ENCODE measurements at places on chromosomes 4 and X. TPM values are rescaled to one million over a fixed set of nuclear protein-coding genes. Genes with fewer than 3 reads are reported as not detected.

DNA sequence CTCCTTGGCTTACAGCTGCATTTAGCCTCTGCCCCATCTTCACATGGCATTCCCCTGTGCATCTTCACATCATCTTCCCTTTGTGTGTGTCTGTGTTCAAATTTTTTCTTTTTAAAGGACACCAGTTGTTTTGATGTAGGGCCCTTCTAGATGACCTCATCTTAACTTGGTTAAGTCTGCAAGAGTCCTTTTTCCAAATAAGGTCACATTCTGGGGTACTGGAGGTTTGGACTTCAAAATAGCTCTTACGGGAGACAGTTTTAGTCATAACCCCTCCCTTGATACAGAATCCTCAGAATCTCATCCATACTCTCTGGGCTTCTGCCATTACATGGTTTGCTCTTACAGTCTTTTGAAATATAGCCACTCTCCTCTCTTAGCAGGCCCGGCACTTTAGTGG, 231.5 kb upstream of the ATP6AP2 start:
- no peaks in the 10 kb centered on the region for H3K4me1 ChIP-seq
- no peaks in the 10 kb centered on the region for H3K36me3 ChIP-seq
- no peaks in the 10 kb centered on the region for H3K27me3 ChIP-seq
- H3K4me3 ChIP-seq: no peak overlapping the region

Gene CENPU
- polyA plus RNA-seq: 2.5 TPM

DNA sequence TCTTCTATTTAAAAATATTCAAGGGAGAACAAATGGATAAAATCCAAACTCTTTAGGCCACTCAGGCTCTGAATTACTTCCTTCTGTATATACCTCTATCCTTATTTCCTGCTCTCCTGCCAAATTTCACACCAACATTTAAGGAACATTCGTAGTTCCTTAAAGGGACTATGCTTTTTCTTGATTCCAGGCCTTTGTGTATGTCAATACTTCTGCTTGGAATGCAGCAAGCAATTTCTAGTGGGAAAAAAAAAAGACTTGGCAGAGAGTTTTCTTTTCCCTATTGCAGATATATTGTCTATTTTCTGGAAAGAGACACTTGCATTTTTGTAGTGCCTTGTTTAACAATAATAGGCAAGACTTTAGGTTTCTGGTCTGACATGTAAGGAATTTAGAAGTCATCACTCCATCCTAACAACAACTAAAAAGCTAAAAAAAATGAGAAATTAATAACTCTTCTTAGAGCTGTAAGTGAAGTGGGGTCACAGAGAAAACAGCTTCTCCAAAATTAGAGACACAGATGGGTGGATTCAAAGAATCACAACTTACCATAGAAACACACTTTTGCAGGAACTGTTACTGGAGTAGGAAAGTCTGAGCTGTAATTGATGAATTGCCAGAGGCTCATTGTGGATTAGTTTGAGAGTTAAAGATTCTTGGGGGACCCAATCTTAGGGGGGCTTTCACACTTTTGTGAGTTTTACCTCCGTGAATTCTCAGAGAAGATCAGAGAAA, 2.1 kb upstream of the ADH5 start:
- no peak overlapping the region for H3K4me3 ChIP-seq
- no peaks in the 10 kb centered on the region for H3K27me3 ChIP-seq
- H3K36me3 ChIP-seq: no peaks in the 10 kb centered on the region
- H3K27ac ChIP-seq: no peak overlapping the region
- DNase-seq: no peak

- H3K36me3 ChIP-seq: no peaks in the 10 kb centered on the region
- H3K4me3 ChIP-seq: no peak overlapping the region
- no peak overlapping the region for H3K27ac ChIP-seq
- H3K27me3 ChIP-seq: no peaks in the 10 kb centered on the region
- DNase-seq: no peak
Measured at GRCh38 chr4:120291541-120291940, 224.9 kb upstream of the MAD2L1 start.

Gene SH2D1A
- polyA plus RNA-seq: 128 TPM

Gene MAGEC3
- polyA plus RNA-seq: not detected

DNA sequence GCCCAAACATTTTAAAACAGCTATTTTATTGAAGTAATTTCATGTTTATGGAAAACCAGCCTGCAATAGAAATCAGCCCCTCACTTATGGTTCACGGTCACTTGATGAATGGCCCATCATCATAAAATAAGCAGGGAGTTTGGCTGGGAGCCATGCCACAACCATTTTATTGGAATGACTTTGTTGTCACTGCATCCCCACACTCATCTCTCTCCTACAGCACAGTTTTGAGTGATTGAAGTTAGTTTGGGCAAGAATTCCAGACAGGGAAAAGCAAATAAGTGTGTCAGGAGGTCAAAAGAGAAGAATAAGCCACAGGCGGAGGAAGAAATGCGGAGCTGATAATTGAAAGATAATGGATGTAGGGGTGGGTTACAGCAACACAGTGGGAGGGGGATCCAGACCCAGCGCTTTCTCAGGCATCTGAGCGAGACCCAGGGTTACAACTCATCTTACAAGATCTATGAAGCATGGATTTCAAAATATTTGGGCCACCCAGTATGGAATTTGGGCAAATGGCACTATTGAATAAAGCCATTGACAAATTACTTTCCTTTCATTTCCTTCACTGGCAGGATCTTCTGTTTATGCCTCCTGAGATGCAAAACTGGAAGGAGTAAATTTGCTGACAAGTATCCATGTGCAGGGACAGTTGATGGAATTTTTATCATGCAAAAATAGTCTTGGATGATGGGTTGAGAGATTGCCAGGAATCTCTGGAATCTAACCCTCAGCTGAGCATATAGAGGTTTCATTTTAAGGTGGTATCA, 100.8 kb downstream of the SHROOM3 start:
- no peak overlapping the region for H3K27ac ChIP-seq
- H3K36me3 ChIP-seq: no peaks in the 10 kb centered on the region
- H3K27me3 ChIP-seq: peaks cover 1% of the 10 kb centered on the region
- H3K4me1 ChIP-seq: no peaks in the 10 kb centered on the region

DNA sequence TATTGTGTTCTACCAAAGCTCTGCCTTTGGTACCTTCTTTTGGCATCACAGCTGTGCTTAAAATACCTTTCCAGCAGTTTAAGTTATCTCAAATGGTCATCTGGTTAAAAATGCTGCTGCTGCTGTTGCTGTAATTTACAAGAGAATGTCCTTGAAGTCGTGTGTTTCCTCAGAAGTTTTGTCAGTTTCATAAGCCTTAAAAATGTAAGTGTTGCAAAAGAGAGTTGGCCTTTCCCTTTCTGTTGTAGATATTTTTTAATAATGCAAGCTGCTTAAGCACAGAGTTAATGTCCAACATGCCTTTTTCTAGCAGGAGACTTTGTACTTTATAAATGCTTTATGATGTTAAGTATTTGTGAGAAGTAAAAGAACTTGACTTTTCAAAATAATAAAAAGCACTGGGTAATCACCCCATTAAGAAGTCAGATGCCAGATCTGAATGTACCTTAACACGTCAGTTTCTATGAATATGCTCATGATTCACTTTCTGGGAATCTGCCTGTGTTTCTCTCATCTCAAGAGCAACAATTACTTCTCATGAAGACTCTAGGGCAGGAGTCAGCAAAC, 35.3 kb upstream of the TENM3 start:
- no peak for DNase-seq
- H3K27me3 ChIP-seq: no peaks in the 10 kb centered on the region
- H3K36me3 ChIP-seq: no peaks in the 10 kb centered on the region
- H3K4me3 ChIP-seq: no peak overlapping the region

GRCh38 chr4:71029504-71029903, 36.1 kb downstream of the DCK start:
- no peak overlapping the region for H3K27ac ChIP-seq
- peaks cover 76% of the 10 kb centered on the region for H3K36me3 ChIP-seq
- no peak for DNase-seq
- no peaks in the 10 kb centered on the region for H3K27me3 ChIP-seq
- no peak overlapping the region for H3K4me3 ChIP-seq
- H3K4me1 ChIP-seq: no peaks in the 10 kb centered on the region

GRCh38 chr4:94635177-94635576, 122.6 kb upstream of the BMPR1B start:
- no peak overlapping the region for H3K27ac ChIP-seq
- H3K4me1 ChIP-seq: no peaks in the 10 kb centered on the region
- no peaks in the 10 kb centered on the region for H3K27me3 ChIP-seq
- DNase-seq: no peak
- no peak overlapping the region for H3K4me3 ChIP-seq

DNA sequence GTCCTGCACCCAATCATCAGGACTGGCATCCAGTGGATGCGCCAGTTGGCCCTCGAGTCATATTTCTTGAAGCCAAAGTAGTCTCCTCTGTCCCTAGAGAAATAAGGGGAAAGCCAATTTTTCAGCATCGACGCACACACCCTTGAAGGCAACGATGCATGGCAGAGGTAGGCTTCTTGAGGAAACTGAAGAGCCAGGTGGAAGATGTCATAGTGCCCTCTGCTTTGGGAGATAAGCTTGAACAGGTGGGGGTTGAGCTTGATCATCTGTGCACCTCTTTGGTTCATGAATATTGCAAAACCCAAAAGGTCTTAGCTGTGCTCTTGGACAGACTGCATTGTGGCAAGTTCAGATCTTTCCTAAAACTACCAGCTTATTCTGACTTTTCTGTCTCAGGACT, 34.6 kb upstream of the WDR1 start:
- no peaks in the 10 kb centered on the region for H3K27me3 ChIP-seq
- no peaks in the 10 kb centered on the region for H3K36me3 ChIP-seq
- DNase-seq: no peak

Gene FRYL
- 27.5 TPM for polyA plus RNA-seq

GRCh38 chr4:138685316-138685715, 330.3 kb upstream of the NOCT start:
- H3K27ac ChIP-seq: no peak overlapping the region
- no peaks in the 10 kb centered on the region for H3K4me1 ChIP-seq
- no peaks in the 10 kb centered on the region for H3K36me3 ChIP-seq
- no peak overlapping the region for H3K4me3 ChIP-seq

- no peaks in the 10 kb centered on the region for H3K27me3 ChIP-seq
- peak overlapping the region; percentile 69 for H3K27ac ChIP-seq
- H3K4me3 ChIP-seq: peak overlapping the region; percentile 75
- peaks cover 3% of the 10 kb centered on the region for H3K36me3 ChIP-seq
- DNase-seq: peak; percentile 17
Measured at GRCh38 chrX:46588263-46588662, 14.7 kb downstream of the CHST7 start.

- no peaks in the 10 kb centered on the region for H3K36me3 ChIP-seq
- no peak overlapping the region for H3K27ac ChIP-seq
- no peaks in the 10 kb centered on the region for H3K27me3 ChIP-seq
- DNase-seq: peak; percentile 23
- no peak overlapping the region for H3K4me3 ChIP-seq
Measured at GRCh38 chr4:35934320-35934981, 309.9 kb downstream of the ARAP2 start.

DNA sequence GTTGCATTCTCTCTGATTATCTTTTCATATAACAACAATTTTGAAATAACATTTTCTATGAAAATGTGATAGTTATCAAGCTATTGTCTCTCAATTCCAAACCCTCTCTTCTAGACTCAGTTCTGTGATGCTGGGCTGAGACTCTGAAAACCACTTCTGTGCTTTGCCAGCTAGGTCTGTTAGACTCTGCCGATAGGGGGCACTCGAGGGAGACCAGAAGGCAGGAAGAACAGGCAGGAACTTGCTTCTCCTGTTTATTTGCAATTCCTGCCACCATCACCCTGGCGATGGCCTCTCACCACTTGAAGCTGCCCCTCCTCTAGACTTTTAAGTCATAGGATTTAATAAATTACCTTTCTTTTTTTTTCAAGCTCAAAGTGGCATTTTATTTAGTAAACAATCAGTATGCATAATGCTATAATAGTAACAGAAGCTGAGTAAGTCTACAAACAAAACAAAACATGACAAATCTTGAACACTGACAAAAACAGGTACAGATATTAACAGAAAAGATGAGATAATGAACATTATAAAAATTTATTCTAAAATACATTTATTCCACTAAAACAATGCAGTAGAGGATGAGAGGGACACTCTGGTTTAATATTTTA, 49.7 kb downstream of the RASL11B start:
- no peaks in the 10 kb centered on the region for H3K4me1 ChIP-seq
- DNase-seq: peak; percentile 18
- H3K27me3 ChIP-seq: no peaks in the 10 kb centered on the region
- H3K4me3 ChIP-seq: no peak overlapping the region

Gene MFAP3L
- polyA plus RNA-seq: not detected

- no peaks in the 10 kb centered on the region for H3K27me3 ChIP-seq
- no peaks in the 10 kb centered on the region for H3K36me3 ChIP-seq
Measured at GRCh38 chrX:71945237-71945805, 34.7 kb downstream of the NHSL2 start.

GRCh38 chr4:152559641-152560040, 23.7 kb upstream of the FBXW7 start:
- no peaks in the 10 kb centered on the region for H3K36me3 ChIP-seq
- H3K4me3 ChIP-seq: no peak overlapping the region
- no peak for DNase-seq
- peaks cover 13% of the 10 kb centered on the region for H3K4me1 ChIP-seq
- H3K27ac ChIP-seq: no peak overlapping the region
- H3K27me3 ChIP-seq: no peaks in the 10 kb centered on the region

- H3K4me3 ChIP-seq: peak overlapping the region; percentile 49
- H3K4me1 ChIP-seq: peaks cover 42% of the 10 kb centered on the region
- H3K27me3 ChIP-seq: peaks cover 1% of the 10 kb centered on the region
Measured at GRCh38 chr4:83108101-83108861, 6.2 kb downstream of the PLAC8 start.

DNA sequence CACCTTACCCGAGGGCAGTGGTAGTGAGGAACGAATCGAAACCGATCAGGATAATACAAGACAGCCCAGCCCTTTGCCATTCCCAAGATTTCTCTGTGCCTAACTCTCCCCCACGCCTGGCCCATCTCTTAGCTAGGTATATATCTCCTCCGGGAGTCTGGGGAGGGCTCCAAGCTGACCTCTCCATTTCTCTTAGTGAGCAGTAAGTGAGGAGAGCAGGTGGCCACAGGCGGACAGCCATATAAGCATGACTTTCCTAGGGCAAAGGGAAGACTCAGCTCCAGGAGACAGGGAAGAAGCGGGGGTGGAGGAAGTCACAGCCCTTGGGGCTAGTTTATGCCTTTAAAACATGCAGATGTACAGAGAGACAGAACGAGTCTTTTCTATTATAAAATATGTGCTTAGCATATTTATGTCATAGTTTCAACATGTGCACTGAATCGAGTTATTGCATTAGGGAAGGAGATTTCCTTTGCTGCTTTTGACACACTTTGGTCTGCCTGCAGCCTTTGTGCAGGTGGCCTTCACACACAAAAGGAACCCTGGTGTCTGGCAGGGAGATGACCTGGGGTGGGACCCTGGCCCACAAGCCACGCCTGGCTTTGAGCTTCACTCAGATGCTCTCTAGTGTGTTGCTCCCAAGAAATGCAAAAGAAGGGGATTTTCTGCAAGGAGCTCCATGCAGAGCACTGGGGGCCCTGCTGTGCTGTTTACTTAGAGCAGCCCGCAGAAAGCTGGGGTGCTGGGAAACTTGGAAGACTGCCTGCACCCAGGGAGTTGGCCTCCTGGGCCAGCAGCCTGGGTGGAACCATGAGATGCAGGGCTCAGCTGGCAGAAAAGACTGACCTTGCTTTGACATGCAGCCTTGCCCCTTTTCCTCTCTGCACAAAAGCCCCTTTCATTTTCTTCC, 613.3 kb downstream of the BCOR start:
- peaks cover 4% of the 10 kb centered on the region for H3K4me1 ChIP-seq
- DNase-seq: no peak
- no peak overlapping the region for H3K4me3 ChIP-seq
- H3K27me3 ChIP-seq: no peaks in the 10 kb centered on the region
- H3K27ac ChIP-seq: no peak overlapping the region

All from CD4-positive, CD25-positive, alpha-beta regulatory T cell (primary cell).